ENCODE measurements at places on chromosomes 11 and 22.

DNA sequence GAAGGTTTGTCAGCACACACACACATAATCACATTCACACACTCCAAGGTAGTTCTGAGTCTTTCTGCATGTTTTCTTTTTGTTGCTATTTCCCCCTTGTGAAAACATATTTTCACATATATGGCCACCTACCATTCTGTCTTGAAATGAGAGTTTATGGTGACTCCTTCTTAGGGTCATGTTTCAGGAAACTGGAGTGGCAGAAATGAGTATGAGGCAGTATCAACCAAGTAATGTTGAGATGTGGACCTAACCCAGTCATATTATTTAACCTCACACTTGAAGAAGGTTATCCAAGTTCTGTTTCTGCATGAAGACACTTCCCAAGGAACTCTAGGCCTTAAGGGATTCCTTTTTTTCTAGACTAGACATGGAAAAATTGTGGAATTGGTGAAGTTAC is 481.4 kb downstream of the ETS1 start:
- DNase-seq = no peak

GRCh38 chr11:72456651-72457050 is 22.3 kb upstream of the CLPB start:
- DNase-seq = no peak

GRCh38 chr11:122089111-122089510 is 26.9 kb downstream of the BLID start:
- no peak for DNase-seq

- DNase-seq = no peak
Measured at GRCh38 chr11:73257342-73258103, 14.6 kb upstream of the P2RY6 start.

DNA sequence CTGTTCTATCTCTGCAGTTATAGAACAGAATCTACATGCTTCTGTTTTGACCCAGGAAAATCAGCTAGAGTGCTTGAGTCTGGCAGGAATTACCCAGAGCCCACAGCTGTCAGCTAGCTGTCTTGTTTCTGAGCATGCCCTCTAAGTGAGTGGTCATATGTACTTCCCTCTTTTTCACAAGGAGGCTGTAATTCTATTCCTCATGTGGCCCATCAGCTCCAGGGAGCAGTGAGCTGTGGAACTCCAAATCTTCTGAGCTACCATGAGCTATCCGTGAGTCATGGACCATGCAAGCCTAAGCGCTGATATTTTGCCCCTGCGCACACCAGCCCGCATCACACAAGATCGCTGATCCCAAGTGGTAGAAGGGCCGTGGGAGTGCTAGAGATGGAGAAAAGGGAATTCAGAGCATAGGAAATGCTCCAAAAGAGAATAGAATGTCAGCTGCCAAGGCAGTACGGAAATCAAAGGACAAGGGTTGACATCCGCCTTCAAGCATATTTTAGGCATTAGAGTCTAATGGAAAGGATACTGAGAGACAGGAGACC is 5.4 kb downstream of the FJX1 start:
- DNase-seq = no peak

DNA sequence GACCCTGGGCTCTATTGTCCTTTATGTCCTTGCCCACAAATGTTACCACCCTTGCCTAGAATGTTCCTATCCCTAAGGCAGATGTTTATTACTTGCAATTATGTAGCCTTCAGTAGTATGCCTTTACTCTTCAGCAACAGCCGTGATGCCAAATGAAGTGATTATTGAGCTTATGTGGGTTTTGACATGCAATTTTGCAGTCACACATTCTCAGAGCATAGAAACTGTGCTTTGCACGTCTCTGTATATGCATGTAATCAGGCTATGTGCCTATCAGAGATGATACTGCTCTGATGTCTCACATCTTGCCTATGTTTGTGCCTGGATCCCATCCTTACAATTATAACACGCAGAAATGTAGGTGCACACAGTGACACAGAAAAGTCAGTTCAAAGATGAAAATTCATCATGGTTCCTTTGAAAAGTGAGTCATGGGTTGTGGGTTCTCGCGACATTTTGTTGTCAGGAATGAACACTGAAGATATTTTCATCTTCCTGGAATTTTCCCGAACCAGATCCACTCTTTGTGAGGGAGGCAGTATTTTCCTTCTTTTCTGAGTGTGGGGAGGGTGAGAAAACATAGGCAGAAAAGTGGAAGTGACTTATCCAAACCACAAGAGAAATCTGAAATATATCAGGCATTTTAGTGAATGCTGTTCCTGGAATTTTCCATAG is 81.1 kb downstream of the BMAL1 start:
- no peak for DNase-seq
